ENCODE measurements at places on chromosomes 5 and 9.

DNA sequence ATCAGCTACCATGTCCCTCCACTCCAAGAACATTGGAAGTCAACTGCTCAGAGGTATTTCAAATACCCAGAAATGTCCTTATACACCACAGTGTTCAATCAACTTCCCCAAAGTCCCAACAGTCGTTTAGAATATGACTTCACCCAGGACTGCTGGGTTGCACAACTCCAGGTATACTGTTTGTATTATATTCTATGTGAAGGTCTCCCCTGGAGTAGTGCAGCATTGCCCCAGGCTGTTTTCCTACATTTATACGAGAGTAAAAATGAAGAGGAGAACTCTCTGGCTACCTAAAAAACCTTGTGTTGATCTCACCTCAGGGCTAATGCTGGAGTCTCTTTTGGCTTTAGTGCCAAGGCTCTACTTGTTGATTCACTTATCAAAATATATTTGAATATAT, 183.6 kb upstream of the MAP3K1 start:
- DNase-seq, result no peak

DNA sequence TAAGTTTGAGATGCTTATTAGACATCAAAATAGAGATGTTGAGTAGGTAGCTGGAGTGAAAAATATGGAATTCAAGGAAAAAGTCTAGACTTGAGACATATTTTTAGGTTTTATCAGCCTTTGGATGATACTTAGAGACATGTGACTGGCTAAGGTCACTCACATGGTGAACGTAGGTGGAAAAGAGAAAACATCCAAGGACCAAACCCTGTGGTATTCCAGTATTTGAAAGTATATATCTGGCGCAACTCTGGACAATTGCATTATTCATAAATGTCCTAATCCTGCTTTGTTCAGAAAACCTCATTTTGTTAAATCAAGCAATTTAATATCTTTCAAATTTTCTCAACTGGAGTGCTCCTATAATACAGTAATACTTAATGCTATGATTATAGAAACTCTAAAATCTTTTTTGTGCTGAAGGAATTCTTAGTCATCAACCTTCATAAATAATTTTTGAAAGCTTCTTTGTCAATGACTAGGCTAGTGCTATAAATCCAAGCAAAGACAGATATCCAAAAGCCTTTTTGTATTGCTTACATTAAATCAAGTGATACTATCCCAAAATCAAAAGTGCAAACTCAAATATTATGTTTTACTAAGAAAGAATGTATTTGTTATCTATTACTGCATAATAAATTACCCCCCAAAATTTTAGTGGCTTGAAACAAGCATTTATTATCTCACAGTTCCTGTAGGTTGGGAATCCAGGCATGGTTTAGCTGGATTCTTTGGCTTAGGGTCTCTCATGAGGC, 452.0 kb downstream of the ENC1 start:
- no peak for DNase-seq

DNA sequence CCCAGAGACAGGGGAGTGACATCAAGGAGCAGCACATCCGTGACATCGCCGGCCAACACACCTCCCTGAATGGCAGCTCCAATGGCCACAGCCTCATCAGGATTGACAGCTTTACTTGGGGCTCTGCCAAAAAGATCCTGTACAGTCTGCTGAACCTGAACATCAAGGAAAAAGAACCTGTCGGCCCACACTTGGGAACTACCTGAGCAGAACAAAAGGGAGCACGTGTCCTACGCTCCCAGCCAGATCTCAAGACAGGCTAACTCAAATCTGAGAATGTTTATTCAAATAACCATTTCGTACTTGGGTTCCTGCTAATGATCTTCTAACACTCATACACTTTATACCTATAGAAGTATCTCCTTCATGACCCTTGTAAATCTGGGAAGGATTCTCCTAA, 15.3 kb downstream of the HSPA9 start:
- no peak for DNase-seq

GRCh38 chr5:167639766-167640165, 651.7 kb upstream of the WWC1 start:
- no peak for DNase-seq

GRCh38 chr9:89941875-89942274, 337.1 kb downstream of the GADD45G start:
- DNase-seq, result no peak

GRCh38 chr5:117748336-117748735, 1173.7 kb upstream of the SEMA6A start:
- no peak for DNase-seq

- DNase-seq, result no peak
These were observed 47.5 kb downstream of the C5orf22 start for GRCh38 chr5:31579558-31579957.

GRCh38 chr5:93303291-93303691, 277.7 kb downstream of the NR2F1-AS1 start:
- DNase-seq, result no peak

GRCh38 chr5:67331296-67331925, 134.8 kb upstream of the CD180 start:
- DNase-seq, result no peak

DNA sequence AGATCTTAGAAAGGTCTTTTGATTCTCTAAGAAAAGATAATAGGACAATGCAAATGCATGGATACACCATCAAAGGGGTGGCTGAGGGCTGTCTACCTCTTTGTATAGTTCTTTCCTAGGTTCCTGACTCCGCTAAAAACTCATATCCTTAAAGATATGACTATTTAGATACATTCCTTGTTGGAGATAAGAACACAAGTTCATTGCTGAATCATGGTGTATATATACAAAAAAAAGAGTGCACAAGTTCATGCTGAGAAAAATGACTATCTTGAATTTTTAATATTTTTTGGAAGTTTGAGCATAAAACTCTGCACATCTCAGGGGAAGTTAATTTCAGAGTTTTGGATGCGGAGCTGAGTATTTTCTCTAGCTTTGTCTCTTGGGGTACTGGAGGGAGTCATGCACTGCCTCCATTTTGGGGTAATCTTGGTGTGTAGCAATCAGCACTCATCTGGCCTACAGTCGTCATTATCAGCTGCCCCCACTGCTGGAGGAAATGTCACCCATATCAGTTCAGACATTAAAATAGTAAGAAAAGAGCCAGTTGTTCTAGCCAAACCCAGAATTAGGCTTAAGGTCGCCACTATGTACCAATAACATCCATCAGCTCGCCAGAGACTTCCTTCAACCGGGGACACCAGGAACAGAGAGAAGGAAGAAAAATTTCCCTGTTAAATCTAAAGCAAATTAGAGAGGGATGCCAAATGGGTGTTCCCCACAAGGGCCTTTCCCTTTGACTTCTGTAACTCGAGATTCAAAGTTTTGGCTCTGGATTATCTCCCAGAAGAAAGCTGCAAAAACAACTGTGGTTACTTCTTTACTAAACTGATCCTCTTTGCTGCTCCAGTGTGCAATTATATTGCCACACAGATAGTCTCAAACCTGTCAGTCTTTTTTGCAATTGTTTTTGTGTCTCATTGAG, 49.0 kb downstream of the PTTG1 start:
- no peak for DNase-seq

GRCh38 chr9:73916016-73916673, 581.0 kb upstream of the RORB start:
- DNase-seq, result no peak

DNA sequence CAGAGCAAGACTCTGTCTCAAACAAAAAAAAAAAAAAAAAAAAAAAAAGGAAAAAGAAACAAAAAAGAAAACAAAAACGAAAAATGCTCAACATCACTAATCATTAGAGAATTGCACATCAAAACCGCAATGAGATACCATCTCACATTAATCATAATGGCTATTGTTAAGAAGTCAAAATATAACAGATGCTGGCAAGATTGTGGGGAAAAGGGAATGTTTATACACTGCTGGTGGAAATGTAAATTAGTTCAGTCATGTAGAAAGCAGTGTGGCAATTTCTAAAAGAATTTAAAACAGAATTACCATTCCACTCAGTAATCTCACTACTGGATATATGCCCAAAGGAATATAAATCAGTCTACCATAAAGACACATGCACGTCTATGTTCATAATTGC, 50.4 kb upstream of the PRR16 start:
- no peak for DNase-seq

GRCh38 chr5:122311961-122312590, at the start of gene SNCAIP:
TSS of gene SNCAIP (plus strand) at chr5:122312237. CDS start at chr5:122391135, 78,898 bp downstream.
- DNase-seq, result no peak

GRCh38 chr5:57041570-57041969, 89.6 kb upstream of the MIER3 start:
- no peak for DNase-seq
